ENCODE measurements at places on chromosomes 13 and 19. TPM values are rescaled to one million over a fixed set of nuclear protein-coding genes. Genes with fewer than 3 reads are reported as not detected.
A peak's percentile ranks its signal among the peaks of the same experiment; 100 is the strongest.

DNA sequence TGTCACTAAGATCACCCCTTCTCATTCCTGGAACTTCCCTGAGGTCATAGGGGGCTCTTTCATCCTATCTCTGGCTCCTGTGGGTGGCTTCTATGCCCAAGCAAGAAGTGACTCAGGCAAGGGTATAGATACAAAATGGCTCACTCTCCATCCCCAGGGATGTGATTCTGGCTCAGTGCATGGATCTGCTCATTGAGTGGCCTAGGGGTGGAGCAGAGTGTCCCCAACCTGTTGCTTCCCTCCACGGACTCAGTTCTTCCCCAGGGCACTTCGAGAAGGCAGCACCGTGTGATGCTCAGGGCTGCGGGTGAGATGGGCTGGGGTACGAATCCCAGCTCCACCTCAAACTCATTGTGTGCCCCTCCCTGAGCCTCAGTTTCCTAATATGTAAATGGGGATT lies 136.4 kb downstream of the PTPRS start:
- H3K27me3 ChIP-seq, result no peaks in the 10 kb centered on the region
- DNase-seq, result no peak
- H3K27ac ChIP-seq, result no peak overlapping the region
- no peaks in the 10 kb centered on the region for H3K36me3 ChIP-seq
- H3K4me1 ChIP-seq, result no peaks in the 10 kb centered on the region

- H3K27me3 ChIP-seq, result peaks cover 18% of the 10 kb centered on the region
- peak; percentile 93 for DNase-seq
- peak overlapping the region; percentile 88 for H3K4me3 ChIP-seq
- H3K27ac ChIP-seq, result peak overlapping the region; percentile 91
- peaks cover 15% of the 10 kb centered on the region for H3K4me1 ChIP-seq
- H3K36me3 ChIP-seq, result no peaks in the 10 kb centered on the region
Measured at GRCh38 chr19:29844891-29845573, 33.2 kb downstream of the CCNE1 start.

DNA sequence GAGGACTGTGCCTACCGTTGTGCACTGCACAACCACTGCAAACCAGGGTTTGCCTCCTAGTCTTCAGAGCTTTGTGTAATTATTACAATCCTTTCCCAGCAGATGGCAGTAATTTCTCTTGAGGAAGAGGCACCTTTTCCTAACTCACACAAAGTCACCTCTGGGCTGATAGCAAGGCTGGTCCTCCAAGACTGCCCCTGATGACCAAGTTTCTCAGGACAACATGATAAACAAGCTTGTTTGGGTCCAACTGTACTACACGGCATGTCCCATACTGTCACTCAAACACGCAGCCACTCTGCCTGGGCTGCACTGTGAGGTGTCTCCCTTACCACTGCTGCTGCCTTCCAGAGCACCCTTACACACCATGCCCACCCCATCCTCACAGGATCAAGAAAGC lies 39.3 kb downstream of the RFXAP start:
- H3K4me1 ChIP-seq, result no peaks in the 10 kb centered on the region
- no peak overlapping the region for H3K4me3 ChIP-seq
- H3K36me3 ChIP-seq, result no peaks in the 10 kb centered on the region
- no peak overlapping the region for H3K27ac ChIP-seq

The RNF113B gene
- polyA plus RNA-seq, result not detected

Data from immature natural killer cell (primary cell).